Left lobe of liver (tissue), 2 donors: ENCODE measurements at places on chromosomes 1 and 21.
A peak's percentile ranks its signal among the peaks of the same experiment; 100 is the strongest.

- no peak for DNase-seq
Measured at GRCh38 chr1:19154876-19155275, 55.2 kb downstream of the UBR4 start.

GRCh38 chr1:111392042-111392441 lies 35.5 kb downstream of the OVGP1 start:
- no peak for DNase-seq

GRCh38 chr1:82919837-82920236 lies 1079.1 kb downstream of the TTLL7 start:
- no peak for DNase-seq

DNA sequence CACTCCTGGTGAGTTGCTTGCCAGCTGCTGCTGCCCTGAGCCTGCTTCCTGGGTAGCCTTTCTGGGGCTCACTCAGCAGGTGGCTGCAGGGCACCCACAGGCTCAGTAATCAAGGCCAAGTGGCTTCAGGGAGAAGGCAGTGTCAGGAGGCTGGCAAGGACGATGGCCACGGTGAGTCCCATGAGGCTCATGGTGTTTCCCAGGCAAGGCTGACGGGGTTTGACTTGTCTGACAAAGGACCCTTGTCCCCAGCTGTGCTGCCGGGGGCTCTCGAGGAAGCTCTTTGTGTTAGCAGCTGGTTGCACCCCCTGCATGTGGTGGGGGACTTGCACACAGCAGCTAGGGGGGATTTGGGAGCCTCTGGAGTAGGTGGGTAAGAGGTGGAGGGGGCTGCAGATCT lies 190.5 kb upstream of the C1orf174 start:
- peak; percentile 33 for DNase-seq

DNA sequence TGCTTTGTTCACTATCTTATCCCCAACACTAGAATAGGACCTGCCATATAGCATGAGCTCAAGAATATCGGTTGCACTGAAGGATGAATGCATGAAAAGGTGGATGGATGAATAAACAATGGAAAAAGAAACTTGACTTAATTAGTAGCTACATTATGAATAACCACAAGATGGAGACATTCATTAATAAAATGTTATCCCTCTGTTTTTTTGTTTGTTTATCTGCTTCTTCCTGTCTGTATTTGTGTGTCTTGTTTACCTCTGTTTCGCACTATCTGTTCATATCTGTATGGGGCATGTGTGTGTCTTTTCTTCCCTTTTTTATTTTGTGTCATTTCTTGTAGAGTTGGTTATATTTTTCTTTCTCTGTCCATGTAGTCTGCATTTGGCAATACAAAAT lies 1.1 kb upstream of the OR14I1 start:
- DNase-seq = no peak

GRCh38 chr1:151972542-151973248 lies 21.0 kb downstream of the S100A10 start:
- DNase-seq = no peak

- no peak for DNase-seq
Measured at GRCh38 chr1:183048087-183049085, 25.2 kb downstream of the LAMC1 start.

DNA sequence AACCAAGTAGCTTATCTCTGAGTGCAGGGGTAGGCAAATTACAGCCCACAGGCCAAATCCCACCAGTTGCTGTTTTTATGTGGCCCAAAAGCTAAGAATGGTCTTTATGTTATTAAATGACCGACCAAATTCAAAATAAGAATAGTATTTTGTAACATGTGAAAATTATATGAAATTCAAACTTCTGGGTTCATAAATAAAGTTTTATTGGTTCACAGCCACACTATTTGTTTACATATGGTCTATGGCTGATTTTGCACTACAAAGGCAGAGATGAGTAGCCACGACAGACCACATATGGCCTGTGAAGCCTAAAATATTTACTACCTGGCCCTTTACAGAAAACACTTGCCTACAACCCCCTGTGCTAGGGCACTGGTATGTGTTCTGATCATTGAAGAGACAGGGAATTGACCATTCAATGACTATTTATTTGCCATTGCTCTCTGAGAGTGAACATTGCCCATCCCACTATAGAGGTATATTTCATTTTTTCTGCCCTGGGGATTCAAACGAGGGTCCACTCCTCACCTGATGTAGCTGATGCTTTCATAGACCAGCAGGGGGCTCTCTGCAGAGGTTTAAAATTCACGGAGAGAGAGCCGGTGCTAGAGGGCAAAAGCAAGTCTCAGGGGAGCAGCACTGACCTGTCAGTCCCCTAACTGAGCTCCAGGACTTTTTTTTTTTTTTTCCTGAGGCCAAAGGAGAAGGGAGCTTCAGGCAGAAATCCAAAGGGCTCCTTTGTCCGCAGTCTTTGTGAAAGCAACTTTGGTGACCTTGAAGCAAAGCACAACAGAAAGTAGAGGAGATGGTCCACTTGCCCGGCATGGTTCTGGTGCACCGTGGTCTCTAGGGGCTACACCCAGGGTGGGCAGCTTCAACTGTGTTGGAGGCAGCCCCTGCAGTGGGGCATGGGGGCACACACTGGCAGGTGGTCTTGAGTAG lies 7.3 kb upstream of the GNL2 start:
- no peak for DNase-seq

GRCh38 chr21:35050348-35051286 lies 1.5 kb upstream of the RUNX1 start:
- DNase-seq = no peak

GRCh38 chr21:28152732-28153131 lies 839.9 kb downstream of the LTN1 start:
- DNase-seq = no peak

- no peak for DNase-seq
Measured at GRCh38 chr1:25540750-25541342, 2.6 kb upstream of the LDLRAP1 start.

GRCh38 chr1:30110846-30111245 lies 612.5 kb downstream of the MATN1 start:
- no peak for DNase-seq

DNA sequence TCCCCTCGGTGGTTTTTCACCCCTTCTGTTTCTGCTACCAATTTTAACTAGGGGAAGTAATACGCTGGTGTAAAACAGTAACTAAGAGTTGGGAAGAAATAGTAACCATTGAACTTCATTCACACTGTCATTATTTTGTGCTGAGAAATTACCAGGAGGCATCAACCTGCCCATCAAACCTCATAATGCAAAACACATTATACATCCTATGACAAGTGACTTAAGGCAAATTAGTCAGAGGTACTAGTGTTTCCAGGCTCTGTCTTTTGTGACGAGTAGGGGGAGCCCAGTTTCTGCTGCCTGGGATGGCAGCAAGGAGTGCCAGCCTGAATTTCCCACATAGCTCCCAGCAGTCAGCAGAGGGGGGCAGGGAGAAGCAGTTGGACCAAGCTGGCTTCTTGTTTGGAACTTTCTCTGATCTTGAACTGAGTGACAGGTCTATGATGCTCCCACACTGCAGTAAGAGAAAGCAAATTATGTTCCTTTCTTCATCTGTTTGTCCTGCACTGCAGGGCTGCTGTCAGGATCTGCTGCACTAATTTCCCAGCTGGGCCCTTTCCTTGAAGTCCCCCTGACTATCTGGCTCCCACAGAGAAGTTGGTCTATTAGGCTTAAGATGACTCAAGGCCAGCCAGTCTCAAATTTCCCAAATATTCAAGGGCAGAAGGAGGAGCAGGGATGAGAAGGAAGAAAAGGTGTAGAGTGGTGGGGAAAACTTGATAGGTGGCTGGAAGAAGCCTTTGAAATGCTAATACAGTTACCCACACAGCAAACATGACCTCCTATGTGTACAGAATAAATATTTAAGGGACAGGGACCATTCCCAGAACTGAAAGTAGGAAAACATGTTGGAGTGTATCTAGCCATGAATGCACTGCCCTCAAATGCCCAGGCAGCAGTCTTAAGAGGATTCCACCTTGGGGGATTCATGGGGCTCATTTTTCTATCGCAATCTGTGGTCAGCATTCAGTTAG lies 322.8 kb downstream of the SEC16B start:
- no peak for DNase-seq

- DNase-seq = peak; percentile 14
Measured at GRCh38 chr21:42564561-42564971, 50.9 kb downstream of the SLC37A1 start.

DNA sequence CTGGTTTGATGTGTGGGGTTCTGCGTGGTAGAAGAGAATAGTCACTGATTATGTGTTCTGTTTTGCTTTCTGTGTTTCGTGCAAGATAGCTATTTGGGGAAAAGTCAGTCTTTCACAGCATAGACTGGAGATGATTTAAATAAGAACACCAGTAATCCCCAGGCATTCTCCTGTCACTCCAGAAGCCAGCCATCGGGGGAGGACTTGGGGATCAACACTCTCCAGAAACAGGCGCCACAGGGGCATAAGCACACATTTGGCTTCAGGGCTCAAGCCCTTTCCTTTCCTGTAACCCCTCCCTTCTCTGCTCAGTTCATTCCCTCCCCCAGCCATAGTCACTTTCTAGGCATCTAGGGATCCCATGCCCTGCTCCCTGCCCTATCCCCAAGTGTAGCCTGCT lies 97.3 kb upstream of the BEND5 start:
- DNase-seq = no peak

GRCh38 chr1:14466006-14466405 lies 132.5 kb upstream of the KAZN start:
- no peak for DNase-seq

DNA sequence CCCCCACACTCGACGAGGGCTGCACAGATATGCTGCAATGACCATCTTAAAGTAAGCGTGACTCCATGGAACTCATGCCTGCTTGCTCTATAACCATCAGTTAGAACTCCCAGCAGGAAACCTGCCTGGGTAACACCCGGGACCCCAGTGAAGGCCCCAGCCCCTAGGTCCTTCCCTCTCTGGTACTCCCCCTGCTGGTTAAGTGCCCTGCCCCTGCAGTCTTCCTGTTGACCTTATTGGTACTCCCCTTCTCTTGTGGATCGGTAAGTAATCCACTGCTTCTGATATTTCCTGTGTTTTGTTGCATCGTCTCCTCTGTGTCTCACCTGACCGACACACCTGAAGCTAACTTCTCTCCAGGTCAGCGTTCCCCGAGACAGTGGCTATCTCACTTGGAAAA lies 104.8 kb upstream of the COG2 start:
- no peak for DNase-seq

- DNase-seq = no peak
Measured at GRCh38 chr1:147491098-147491497, 50.2 kb upstream of the BCL9 start.

GRCh38 chr1:248808876-248809275 lies 16.8 kb downstream of the SH3BP5L start:
- no peak for DNase-seq

GRCh38 chr1:67348586-67349252 lies 41.0 kb downstream of the IL12RB2 start:
- DNase-seq = no peak

DNA sequence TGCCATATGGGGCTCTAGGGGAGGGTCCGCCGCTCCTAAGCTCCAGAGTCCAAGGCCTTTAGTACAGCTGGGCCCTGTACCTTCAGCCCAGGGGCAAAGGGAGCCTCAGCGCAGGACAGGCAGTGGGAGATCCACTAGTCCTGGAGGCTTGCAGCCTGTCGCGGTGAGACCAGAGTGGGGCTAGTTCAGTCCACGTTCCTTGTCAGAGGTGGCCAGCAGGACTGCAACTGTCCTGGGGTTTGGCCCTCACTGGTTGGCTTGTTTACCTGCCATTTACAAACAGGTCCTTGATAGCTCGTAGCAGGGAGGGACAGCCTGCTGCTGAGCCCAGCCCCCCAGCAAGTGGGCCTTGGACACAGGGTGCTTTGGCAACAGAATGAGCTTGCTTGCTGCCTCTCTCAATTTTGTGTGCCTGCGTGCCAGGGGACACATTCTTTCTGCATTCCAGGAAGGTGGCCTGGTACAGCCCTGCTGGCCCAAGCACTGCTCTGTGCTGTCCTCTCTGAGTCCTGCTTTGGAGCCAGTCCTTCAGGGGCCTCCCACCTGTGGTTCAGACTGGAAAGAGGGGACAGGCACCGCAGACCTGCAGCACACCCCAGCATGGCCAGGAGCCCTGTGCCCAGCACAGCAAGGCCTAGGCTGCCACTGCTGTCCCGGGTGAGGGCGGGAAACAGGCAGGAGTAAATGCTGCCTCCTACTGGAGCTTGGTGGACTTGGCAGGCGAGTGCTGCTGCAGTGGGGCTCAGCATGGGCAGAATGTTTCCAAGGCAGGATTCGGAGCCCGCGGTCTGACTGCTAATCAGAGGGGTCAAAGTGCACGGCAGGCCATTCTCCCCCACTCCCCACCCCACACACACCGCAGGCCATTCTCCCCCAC lies 15.2 kb downstream of the H6PD start:
- DNase-seq = peak; percentile 88

DNA sequence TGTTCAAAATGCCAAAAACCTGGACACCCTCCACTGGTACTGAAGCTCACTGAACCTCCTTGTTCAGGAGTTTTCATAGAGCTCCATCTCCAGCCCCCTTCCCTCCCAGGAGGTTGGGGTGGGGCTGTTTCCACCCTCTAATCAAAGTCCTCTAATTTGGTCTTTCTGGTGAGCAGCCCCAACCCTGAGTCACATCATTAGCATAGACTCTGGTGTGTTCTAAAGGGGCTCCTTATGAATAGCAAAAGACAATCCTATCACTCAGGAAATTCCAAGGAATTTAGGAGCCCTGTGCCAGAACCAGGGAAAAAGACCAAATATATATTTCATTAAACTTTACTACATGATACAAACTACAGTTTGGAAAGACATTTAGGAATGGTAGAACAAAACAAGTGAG lies 13.2 kb upstream of the UBE4B start:
- no peak for DNase-seq

DNA sequence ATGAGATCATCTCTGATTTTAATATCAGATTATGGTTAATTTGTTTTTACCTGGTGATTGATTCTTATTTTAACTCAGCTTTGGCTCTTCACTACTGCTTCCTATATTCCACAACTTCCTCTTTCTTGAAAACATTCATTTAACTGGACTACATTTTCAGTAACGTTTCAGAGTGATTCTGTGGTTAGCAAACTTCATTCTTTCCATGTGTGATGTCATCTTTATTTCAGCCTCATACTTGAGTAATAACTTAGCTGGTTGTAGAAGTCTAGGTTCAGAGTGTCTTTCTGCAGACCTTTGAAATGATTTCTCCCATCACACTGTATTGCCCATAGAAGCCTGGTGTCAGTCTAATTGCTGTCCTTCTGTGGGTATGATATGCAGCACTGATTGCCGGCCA lies 36.0 kb upstream of the SLC35F3 start:
- DNase-seq = no peak

- DNase-seq = no peak
Measured at GRCh38 chr1:159700312-159700711, 14.1 kb downstream of the CRP start.

- peak; percentile 81 for DNase-seq
Measured at GRCh38 chr1:236149696-236150228, 7.4 kb downstream of the GPR137B start.

- no peak for DNase-seq
Measured at GRCh38 chr1:95236784-95237575, 3.0 kb downstream of the RWDD3 start.
